Glutamatergic neuron (in vitro differentiated cells): ENCODE measurements at places on chromosomes 2 and 18. TPM values are rescaled to one million over a fixed set of nuclear protein-coding genes. Genes with fewer than 3 reads are reported as not detected.

- no peaks in the 10 kb centered on the region for H3K27me3 ChIP-seq
- no peak overlapping the region for H3K27ac ChIP-seq
- H3K36me3 ChIP-seq = no peaks in the 10 kb centered on the region
- DNase-seq = no peak
- H3K4me3 ChIP-seq = no peak overlapping the region
Observed at GRCh38 chr18:11464129-11464528, 145.3 kb upstream of the SLC35G4 start.

- peaks cover 4% of the 10 kb centered on the region for H3K4me1 ChIP-seq
- no peak overlapping the region for H3K27ac ChIP-seq
- no peak overlapping the region for H3K4me3 ChIP-seq
- DNase-seq = no peak
Observed at GRCh38 chr2:223052548-223053483, 826 bp downstream of the KCNE4 start.

GRCh38 chr18:47863041-47863440, 67.4 kb downstream of the SMAD2 start:
- no peak overlapping the region for H3K27ac ChIP-seq
- no peak overlapping the region for H3K4me3 ChIP-seq
- H3K4me1 ChIP-seq = no peaks in the 10 kb centered on the region
- no peak for DNase-seq
- peaks cover 8% of the 10 kb centered on the region for H3K36me3 ChIP-seq

- no peaks in the 10 kb centered on the region for H3K36me3 ChIP-seq
- DNase-seq = peak; percentile 88
- peak overlapping the region; percentile 93 for H3K4me3 ChIP-seq
- H3K4me1 ChIP-seq = peaks cover 60% of the 10 kb centered on the region
Observed at GRCh38 chr2:71157124-71157793, 26.8 kb downstream of the MPHOSPH10 start.

DNA sequence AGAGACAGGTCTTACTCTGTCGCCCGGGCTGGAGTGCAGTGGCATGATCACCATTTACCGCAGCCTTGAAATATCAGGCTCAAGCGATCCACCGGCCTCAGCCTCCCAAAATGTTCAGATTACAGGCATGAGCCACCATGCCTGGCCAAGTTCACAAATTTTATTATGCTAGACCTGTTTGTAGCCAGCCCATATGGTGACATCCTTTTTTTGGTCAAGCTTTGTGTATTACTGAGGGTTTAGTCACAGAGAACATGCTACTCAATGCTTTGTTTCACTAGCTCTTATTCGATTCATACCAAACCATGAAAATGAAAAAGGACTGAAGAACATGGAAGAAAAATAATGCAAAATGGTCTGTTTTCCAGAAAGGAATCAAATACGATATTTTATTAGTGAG, 41.4 kb downstream of the DGKD start:
- H3K36me3 ChIP-seq = no peaks in the 10 kb centered on the region
- no peak overlapping the region for H3K4me3 ChIP-seq
- peaks cover 6% of the 10 kb centered on the region for H3K4me1 ChIP-seq
- H3K27me3 ChIP-seq = peaks cover 4% of the 10 kb centered on the region
- no peak overlapping the region for H3K27ac ChIP-seq

DNA sequence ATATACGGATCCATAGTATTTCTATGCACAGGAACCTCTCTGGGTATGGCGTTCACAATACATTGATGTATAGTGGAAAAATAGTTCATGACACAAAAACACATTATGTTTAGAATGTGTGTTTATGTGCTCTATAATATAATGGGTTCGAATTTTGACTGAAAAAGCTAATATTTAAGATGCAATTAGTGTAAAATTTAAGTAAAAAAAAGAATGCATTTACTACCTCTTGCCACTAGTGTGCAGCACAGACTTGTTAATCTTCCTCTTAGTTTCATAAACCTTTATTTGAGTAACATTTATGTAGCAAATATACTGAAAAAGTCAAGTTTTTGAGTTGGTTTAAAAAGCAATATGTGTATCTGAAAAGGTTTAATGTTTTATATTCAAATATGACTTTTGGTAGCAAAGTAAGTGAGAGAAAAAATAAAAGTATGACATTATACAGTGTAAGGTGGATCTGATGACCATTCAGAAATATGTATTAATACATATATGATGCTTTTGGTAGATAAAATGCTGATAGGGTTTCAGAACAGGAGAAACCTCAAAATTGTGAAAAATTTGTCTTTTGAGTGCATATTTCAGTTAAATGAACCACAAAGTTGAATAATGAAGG, 49.4 kb downstream of the CCDC102B start:
- H3K36me3 ChIP-seq = no peaks in the 10 kb centered on the region
- peaks cover 3% of the 10 kb centered on the region for H3K4me1 ChIP-seq

DNA sequence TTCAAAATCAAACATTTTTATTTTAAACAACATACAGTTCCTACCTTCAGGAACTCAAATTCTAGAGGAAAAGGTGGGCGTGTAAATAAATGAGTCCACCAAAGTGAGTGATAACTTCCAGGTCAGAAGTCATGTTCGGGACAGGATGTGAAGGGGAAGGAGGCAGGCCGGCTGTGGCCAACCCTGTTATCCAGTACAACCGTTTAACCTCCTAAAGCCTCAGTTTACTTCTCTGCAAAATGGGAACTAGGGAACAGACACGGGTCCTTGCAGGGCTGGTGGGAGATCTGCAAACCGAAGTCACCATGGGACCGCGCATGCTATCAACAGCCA, 373 bp downstream of the EIPR1 start:
- no peak for DNase-seq
- peak overlapping the region; percentile 95 for H3K4me3 ChIP-seq
- peaks cover 17% of the 10 kb centered on the region for H3K4me1 ChIP-seq

GRCh38 chr18:27423581-27423980, 238.5 kb upstream of the CHST9 start:
- no peaks in the 10 kb centered on the region for H3K36me3 ChIP-seq
- no peak overlapping the region for H3K27ac ChIP-seq
- peaks cover 5% of the 10 kb centered on the region for H3K27me3 ChIP-seq
- H3K4me3 ChIP-seq = no peak overlapping the region
- DNase-seq = no peak

- no peak overlapping the region for H3K4me3 ChIP-seq
- H3K27ac ChIP-seq = no peak overlapping the region
- peaks cover 6% of the 10 kb centered on the region for H3K36me3 ChIP-seq
Observed at GRCh38 chr2:38505779-38506178, 96.9 kb downstream of the HNRNPLL start.

DNA sequence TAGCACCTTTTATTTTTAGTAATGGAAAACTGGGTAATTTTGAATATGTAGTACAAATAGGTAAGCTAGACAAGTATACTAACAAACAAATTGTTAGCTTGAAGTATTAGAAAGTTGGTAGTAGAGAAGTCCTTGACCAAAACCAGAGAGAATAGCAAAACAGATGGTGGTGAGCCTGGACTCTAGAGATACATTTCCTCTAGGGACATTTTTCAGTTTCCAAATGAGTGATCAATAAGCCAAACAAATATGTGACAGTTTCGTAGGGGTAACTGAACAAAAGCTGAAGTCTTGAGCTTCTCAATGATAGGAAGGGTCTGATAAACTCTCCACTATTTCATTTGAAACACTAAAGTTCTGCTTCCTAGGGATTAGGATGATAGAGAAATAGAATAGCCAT, 692.0 kb upstream of the FAM98A start:
- peaks cover 27% of the 10 kb centered on the region for H3K4me1 ChIP-seq
- peak overlapping the region; percentile 82 for H3K27ac ChIP-seq
- peaks cover 5% of the 10 kb centered on the region for H3K36me3 ChIP-seq
- DNase-seq = no peak

Gene SPRED2
- total RNA-seq = 54.5 TPM

DNA sequence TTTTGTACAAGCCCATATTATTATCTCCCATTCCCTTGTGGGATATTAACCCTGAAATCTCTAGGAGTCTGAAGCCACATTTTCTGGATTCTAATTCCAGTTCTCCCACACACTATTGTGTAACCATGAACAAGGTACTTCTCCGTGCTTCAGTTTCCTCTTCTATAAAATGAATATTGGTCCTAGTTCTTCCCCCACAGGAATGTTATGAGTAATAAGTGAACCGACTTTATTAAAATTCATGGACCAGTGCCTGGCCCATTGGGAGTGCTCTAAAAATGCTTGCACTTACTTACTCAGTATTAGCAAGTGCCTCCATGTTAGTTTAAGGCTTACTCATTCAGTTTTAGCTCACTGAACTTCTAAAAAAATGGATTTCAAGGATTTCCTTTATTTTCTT, 1.4 kb upstream of the ACMSD start:
- H3K27me3 ChIP-seq = no peaks in the 10 kb centered on the region
- H3K36me3 ChIP-seq = peaks cover 18% of the 10 kb centered on the region
- DNase-seq = no peak
